ENCODE measurements at places on chromosomes 1 and 21.

GRCh38 chr1:57600424-57600823 is 176.6 kb upstream of the DAB1 start:
- no peak for DNase-seq

DNA sequence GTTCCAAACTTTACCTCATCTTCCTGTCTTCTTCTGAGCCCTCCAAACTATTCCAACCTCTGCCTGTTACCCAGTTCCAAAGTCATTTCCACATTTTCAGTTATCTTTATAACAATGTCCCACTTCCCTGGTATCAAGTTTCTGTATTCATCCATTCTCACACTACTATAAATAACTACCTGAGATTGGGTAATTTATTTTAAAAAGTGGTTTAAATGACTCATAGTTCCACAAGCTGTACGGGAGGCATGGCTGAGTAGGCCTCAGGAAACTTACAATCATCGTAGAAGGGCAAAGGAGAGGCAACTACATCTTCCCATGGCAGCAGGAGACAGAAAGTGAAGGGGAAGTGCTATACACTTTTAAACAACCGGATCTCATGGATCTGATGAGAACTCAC is 428.5 kb upstream of the RGS18 start:
- no peak for DNase-seq

DNA sequence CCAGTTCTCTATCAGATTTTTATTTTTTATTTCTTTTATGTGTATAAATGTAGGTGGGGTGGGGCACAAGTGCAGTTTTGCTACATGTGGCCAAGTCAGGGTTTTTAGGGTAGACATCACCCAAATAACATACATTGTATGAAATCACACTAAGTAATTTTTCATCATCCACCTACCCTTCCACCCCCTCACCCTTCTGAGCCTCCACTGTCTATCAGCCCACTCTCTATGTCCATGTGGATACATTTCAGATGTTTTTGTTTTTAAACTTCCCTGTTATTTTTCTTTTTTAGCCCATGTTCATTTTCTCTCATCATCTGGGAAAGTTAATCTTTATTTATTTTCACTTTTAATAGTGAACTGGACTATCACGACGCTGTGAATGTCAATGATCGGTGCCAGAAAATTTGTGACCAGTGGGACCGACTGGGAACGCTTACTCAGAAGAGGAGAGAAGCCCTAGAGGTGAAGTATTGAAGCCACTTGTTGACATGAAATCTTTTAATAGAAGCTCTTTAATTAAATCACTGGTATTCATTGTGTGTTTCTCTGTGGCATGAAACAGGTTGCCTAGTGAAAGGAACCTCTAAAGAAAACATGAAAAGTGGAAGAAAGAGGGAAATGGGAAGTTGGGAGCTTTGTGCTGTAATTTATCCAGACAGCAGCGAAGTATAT is 47.6 kb upstream of the MTR start:
- DNase-seq: no peak

DNA sequence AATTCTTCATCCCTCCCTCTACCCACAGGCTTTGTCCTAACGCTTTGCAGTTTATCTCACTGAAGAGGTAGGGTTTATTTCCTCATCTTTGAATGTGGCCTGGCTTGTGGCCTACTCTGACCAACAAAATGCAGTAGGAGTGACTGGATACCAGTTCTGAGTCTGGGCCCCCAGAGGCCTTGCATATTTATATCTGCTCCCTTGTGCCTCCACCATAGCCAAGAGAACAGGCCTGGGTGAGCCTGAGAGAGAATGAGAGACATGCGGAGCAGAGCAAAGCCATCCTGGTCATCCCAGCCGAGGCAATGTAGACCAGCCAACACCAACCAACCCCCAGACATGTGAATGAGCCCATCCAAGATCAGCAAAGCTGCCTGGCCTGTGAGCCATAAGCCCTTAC is 30.3 kb downstream of the SMIM12 start:
- no peak for DNase-seq

- peak; percentile 35 for DNase-seq
Observed at GRCh38 chr1:247647864-247648263, 31.7 kb downstream of the OR13G1 start.

DNA sequence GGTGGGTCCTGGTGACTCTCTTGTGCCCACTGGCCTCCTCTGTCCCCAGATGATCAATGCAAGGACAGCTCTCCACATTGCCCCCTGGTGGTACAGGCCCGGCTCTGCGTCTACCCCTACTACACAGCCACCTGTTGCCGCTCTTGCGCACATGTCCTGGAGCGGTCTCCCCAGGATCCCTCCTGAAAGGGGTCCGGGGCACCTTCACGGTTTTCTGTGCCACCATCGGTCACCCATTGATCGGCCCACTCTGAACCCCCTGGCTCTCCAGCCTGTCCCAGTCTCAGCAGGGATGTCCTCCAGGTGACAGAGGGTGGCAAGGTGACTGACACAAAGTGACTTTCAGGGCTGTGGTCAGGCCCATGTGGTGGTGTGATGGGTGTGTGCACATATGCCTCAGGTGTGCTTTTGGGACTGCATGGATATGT is 10.8 kb downstream of the ADAMTSL4 start:
- DNase-seq: peak; percentile 74

DNA sequence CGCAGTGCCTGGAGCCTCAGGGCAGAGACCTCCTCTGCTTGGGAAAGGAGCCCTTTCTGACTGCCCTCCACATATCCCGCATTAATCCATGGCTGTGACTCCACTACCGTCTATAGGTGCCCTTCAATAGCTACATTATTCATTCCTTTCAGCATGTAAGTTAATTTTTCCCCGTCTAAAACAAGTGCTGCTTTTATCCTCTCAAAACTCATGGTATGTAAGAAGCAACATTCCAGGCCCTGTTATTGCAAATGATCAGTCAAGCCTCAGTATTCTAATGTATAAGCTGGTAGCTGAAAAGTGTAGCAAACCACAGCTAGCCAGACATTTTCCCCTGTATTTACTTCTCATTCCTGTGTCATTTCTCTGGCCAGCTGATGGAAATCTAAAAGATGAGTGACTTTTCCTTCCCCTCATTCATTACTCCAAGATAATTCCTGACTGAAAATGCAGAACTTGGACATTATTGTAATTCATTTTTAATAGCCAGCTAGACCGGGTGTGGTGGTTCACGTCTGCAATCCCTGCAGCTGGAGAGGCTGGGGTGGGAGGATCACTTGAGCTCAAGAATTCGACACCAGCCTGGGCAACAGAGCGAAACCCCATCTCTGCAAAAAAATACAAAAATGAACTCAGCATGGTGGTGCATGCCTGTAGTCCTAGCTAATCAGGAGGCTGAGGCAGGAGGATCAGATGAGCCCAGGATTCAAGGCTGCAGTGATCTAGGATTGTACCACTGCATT is 88.5 kb upstream of the SOD1 start:
- DNase-seq: no peak

DNA sequence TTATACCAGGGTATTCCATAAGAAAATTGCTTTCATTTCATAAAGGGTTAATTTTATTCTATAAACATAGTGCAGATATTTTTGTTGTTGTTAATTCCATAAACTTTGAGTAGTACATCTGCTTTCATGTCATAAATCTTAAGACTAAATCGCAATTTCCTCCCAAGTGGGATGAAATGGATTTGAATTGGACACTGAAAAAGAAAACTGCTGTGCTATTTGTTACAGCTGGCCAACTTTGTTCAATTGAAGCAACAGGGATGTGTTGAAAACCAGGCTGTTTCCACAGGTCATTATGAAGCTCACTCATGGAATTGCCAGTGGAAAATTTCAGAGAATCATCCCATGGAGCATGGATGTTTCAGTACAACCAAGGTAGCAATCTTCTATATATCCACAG is 252.5 kb upstream of the RGS18 start:
- peak; percentile 18 for DNase-seq

DNA sequence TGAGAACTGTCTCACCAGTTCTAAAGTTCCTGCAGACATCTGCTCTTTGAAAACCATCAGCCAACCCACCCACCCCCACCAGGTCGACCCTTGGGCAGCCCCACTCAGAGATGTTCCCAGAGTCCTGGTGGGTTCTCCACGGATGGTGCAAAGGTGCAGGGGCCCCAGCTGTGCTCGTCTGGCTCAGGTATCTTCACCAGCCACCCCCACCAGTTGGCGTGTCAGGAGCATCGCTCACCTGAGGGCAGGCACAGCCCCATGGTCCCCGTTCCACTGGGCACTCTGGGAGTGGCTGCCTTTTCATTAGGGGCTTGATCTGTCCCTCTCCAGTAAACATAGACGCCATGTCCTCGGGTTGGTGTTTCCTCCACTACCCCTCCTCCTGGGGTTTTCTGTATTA is 70.5 kb downstream of the UMODL1 start:
- DNase-seq: no peak

DNA sequence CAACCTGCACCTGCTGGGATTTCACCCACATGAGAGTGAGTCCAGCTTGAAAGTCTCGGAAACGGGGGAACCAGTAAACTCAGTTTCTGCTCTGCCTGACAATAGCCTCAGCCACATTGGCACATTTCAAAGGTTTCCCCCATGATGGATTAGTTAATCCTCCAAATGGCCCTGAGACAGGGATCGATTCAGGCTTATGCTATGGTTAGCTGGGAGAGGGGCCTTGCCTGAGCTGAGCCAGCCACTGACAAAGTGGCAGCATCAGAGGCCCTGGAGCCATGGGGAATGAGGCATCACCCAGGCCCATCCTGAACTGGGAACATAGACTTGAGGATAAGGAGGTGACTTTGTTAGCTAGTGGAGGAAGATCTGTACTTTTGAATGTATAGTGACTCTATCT is 2.9 kb upstream of the CLSTN1 start:
- no peak for DNase-seq

DNA sequence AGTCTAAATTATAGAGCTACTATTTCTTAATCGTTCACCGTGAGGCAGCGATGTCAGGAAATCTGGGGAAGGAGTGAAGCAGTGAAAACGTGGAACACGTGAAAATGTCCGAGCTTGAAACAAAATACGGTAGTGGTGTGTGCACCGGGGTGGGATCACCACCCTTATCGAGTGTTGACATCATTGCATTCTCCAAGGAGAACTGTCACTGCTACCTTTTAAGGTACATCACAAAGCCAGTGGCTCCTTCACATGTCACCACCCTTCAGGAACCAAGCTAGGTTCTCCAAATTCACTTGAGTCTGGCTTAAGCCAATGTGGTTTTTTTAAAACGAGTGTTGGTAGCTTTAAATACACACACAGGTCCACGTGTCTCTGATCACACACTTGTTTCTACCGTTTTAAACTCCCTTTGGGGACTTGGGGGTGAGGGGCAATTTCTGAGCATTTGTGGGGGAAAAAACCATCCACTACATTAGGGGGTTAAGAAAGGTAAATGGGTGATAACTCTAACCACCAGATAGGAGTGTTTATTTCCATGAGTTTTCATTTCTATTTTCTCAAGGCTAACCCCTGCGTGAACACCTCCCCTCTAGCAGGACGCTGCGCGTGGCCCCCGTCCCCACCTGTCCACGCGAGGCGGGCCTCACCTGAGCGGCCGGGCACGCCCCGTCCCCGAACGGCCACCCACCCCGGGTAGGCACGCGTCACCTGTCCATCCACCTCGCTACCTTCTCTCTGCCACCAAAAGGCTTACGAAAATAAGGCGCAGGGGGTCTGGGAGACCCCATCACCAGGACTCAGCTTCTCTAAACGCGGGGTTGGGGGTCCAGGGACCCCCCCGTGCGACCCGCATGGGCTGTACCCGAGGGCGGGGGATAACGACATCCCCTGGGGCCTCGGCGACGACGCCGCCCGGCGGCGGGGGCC is 978 bp downstream of the PRDM15 start:
- DNase-seq: peak; percentile 15

- no peak for DNase-seq
Observed at GRCh38 chr21:42561762-42562650, 48.4 kb downstream of the SLC37A1 start.
